ENCODE measurements at places on chromosomes 5 and 9.

- peak; percentile 89 for DNase-seq
Observed at GRCh38 chr5:135154197-135154596, 120.2 kb upstream of the PITX1 start.

GRCh38 chr5:88682131-88682530 lies 200.9 kb downstream of the MEF2C start:
- no peak for DNase-seq

DNA sequence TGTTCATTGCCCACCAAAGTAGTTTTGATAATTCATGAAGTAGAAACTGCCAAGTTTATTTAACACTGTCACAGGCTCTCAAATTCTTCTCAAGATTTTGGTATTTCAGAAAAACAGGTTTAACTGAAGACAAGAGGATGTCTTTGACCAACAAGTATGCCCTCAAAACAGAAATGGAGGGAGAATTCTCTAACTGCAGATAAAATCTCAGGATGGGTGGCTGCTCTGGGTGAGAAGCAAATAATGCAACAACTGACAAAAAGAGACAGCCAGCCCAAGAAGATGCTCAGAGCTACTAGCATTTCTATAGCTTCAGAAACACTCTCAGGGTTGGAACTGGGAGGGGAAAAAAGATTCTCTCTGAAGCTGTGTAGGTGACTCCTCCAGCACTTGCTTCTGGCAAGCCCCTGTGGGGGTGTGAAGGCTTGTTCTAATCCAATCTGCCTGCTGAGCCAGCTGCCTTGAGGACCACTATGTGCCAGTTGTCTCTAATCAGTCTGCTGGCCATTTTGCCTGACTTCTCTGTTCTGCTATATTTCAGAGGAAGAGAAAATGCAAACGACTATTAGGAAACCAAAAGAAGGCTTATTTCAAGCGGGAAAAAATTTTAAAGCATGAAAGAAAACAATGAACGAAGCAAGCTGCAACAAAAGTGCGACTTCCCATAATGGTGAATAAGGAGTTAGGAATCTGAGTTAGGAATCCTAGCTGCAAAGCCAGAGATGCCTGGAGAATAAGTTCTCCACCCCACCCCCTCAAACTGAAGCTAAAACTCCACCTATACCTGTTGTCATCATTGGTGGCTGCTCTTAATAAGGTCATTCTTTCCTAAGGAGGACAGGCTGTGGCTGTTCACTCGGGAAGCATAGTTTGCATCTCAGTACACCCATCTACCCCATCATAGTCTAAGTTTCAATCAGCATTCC lies 147.5 kb downstream of the GNAQ start:
- no peak for DNase-seq

DNA sequence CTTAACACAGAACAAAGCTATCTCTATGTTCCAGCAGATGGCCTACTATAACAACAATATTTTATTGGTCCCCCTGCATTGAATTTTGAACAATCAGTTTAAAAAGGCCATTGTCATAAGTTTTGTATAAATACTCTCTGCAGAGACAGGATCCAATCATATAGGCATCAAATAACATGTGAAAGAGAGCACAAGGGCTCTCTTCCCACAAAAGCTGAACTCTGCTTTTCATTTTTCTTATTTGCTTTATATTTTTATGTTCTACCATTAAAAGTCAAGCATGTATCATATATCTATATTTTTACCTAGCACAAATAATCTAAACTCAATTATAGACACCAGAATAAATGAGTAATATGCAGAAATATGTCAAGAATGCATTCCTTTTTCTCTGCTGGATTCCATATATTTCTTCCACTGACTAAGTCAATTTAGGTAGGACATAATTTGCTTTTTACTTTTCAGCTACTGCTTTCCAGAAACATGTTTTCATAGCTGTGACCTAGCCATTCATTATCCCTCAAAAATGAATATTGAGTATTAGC lies 143.6 kb downstream of the CDH9 start:
- DNase-seq = no peak

DNA sequence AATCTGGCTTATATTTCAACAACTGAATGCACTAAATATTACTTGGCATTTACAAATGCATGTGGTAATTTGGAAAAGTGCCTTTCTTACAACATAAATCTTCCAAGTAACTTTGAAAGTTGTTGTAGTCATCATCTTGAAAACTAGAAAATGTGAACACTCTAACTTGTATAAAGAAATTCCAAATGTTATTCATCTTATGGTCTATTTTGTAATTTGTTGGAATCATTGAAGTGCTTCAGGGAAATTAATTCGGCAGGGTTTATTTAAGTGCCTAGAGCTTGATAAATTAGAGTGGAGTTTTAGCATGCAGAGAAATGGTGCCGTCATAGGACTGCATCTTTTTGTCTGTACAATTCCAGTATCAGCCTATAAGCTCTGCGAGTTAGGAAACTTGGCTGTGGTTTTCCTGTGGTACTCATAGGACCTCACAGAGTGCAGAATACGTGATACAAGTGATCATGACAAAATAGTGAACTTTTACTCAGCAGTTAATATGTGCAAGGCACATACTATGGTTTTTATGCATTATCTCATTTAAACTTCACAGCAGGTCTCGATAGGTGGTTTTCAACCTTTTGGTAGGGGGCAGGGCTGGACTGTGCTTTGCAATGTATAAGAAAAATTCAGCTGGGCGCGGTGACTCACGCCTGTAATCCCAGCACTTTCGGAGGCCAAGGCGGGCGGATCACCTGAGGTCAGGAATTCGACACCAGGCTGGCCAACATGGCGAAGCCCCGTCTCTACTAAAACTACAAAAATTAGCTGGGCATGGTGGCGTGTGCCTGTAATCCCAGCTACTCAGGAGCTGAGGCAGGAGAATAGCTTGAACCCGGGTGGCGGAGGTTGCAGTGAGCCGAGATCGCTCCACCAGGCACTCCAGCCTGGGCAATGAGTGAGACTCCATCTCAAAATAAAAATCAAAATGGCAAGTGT lies 79.6 kb downstream of the RAI14 start:
- DNase-seq = no peak

Measured in epithelial cell of prostate (primary cell).